ENCODE measurements at places on chromosomes 7 and 10.

- DNase-seq = no peak
Observed at GRCh38 chr10:84668186-84668763, 339.9 kb downstream of the CCSER2 start.

GRCh38 chr10:112525200-112525599 is 78.2 kb downstream of the VTI1A start:
- DNase-seq = no peak

- no peak for DNase-seq
Observed at GRCh38 chr7:149635561-149636329, 137.6 kb downstream of the ZNF467 start.

- DNase-seq = no peak
Observed at GRCh38 chr7:109009636-109010035, 440.0 kb downstream of the DNAJB9 start.

- DNase-seq = no peak
Observed at GRCh38 chr10:21637795-21638194, 103.8 kb downstream of the MLLT10 start.

DNA sequence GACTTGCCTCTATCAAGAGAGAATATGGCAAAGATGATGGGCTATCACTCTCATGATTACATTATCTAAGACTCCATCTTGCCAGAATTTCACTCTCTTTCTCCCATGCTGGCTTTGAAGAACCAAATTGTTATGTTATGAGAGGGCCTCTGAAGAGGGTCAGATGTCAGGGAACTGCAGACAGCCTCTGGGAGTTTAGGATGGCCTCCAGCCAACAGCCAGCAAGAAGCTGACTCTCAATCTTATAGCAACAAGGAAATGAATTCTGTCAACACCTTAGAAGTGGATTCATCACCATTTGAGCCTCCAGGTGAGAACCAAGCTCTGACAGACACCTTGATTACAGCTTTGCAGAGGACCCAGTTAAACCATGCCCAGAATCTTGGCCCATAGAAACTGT is 33.6 kb downstream of the ZNF22 start:
- DNase-seq = no peak

DNA sequence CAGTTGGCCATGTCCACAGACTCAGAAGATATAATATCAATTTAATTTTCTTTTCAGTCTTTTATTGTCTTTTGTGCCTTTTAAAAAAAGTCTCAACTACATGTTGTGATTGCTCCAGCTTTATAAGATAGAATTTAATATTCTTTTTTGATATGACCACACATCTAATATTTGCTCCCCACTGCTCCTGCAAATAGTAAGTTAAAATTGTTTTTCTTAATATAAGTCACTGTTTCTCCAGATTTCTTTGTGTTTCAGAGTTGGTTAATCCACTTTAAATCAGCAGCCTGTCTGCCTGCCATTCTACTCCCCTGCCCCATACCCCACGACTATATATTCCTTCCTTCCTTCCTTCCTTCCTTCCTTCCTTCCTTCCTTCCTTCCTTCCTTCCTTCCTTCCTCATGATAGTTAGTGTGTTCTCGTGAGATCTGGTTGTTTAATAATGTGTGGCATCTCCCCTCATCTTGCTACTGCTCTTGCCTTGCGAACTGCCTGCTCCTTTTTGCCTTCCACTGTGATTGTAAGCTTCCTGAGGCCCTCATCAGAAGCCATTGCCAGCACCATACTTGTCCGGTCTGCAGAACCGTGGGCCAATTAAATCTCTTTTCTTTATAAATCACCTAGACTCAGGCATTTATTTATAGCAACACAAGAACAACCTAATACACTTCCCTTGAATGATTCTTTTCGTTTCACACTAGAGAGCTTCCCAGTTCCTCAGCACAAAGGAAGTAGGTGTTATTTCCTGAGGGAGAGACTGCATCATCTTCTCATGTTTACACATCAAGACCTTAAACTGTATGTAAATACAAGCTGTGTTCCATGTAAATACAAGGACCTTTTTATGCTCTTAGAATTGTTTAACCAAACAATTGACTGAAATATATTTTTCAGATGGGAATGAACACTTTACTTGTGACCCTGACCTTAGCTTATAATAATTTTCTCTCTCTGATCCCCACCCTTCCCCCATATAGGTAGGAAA is 24.5 kb downstream of the TAS2R16 start:
- no peak for DNase-seq

DNA sequence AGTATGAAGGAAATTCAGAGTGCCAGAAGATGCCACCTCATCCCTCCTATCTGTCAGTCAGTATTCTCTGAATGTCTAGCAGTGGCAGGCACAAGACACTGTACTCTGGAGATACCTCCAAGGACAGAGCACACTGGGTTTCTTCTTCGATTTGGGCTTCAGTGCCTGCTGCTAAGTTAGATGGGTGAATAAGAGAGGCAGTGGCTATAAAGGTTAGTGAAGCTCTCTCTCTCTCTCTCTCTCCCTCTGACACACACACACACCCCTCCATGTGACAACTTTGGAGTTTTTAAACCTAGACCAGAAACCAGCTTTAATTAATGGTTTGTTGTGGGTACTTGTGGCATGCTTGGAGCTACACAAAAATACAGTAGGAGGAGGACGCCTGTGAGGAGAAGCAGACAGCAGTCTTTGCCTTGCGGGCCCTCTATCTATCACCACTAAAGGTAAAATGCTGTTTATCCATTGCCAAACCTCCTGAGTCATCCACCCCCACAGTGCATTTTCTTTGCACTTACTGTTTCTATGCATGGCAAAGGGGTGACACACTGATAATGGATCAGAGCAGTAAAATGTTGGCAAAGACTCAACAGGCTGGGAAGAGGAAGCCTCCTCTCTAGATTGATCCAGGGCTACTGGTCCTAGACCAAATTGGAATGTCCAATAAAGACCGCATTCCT is 102.5 kb downstream of the TRIL start:
- peak; percentile 86 for DNase-seq

- DNase-seq = no peak
Observed at GRCh38 chr7:99124236-99124635, 19.7 kb downstream of the SMURF1 start.

- DNase-seq = no peak
Observed at GRCh38 chr10:52322936-52323335, 8.9 kb downstream of the DKK1 start.

DNA sequence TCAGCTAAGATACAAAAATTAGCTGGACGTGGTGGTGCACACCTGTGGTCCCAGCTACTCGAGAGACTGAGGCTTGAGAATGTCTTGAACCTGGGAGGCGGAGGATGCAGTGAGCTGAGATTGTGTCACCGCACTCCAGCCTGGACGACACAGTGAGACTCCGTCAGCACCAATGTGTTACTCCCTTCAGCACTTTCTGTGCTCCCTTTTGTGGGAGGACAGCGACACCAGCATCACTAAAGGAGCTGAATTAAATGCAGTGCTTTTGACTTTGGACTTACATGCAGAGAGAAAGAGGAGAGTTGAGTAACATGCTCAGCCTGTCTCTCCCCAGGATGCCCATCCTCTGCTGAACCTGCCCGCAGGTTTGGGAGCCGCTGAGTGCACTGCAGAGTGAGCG is 92.2 kb upstream of the RHEB start:
- no peak for DNase-seq

- DNase-seq = no peak
Observed at GRCh38 chr7:106757846-106758245, 96.9 kb upstream of the CCDC71L start.

DNA sequence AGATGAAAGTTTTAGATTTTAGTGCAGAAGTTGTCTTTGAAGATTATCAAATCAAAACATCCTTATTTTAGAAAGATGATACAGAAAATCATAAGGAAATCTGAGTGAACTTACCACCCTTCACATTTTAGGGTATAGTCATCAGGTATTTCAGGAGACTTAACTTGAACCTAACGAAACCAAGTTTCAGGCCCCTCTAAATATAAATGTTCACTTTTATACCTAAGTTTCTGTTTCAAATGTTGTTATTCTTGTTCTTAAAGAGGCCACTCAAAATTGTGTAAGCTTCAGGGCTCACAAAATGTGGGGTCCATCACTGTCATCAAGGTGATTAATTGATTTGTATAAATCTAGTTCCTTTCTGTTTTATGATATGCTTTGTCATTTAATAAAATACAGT is 216.2 kb downstream of the KIAA1217 start:
- DNase-seq = no peak

- no peak for DNase-seq
Observed at GRCh38 chr7:131076711-131077181, 250.9 kb upstream of the MKLN1 start.

GRCh38 chr10:105063796-105064195 is 422.7 kb downstream of the SORCS3 start:
- peak; percentile 36 for DNase-seq

DNA sequence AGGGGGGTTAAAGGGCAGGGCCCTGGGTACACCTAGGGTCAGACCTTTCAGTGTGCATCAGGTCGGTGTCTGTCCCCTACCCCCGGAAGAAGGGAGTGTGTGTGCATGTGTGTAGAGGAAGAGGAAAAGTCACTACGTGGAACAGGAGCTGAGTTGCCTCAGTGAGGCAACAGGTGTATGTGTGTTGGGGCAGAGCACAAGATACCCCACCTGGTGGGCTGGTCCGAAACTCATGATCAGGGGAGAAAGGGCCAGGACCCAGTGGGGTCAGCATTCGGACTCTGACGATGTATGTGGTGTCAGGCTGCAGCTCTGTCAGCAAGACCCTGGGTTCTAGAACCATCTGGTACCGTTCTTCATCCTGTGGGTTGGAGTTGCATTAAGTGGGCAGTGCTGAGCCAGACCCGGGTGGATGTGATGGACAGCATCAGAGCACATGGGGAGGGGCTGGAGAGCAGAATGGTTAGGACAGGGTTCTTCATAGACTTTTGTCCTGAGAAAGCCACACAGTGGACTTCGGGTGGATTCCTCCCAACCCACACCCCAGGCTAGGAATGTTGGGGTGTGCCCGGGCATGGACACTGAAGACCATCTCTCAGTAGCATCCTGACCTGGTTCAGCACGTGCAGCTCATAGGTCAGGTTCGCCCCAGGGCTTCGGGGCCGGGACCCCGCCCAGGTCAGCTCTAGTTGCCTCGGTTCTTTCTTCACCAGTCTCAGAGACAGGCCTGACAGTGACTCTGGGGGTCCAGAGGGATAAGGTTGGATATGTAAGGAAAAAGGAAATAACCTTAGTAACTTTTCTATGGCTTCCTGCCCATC is 10.7 kb downstream of the EPHA1 start:
- DNase-seq = no peak

DNA sequence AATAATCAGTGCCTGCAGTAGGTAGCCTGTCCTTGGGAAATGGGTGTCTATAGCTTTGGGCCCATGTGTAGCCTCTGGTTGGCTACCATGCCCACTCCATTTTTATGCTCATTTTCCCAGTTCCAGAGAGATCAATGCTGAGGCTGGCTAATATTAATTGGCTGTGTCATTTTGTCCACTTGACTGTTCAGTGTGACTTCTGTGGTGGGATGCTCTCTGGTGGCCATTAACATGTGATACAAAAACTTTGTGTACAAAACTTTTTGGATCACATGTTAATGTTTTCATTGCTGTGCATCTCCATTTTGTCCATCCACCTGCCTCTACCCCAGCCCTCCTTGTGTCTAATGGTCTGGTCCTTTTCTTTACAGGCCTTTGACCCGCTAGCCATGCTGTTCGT is 22.7 kb downstream of the VIM start:
- DNase-seq = no peak

DNA sequence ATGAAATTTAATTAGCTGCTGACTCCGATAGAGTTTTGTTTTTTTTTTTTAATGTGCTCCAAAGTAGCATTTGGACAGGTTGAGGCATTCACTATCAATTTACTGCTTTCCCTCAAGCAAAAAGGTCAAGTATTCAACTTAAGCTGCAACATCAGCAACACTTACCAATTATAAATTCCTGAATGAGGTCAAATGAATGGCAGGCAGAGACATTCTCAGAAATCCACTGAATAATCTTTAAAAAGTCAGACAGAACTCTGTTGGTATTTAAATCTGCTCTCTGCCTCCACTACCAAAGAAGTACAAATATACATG is 62.8 kb downstream of the GSAP start:
- no peak for DNase-seq

DNA sequence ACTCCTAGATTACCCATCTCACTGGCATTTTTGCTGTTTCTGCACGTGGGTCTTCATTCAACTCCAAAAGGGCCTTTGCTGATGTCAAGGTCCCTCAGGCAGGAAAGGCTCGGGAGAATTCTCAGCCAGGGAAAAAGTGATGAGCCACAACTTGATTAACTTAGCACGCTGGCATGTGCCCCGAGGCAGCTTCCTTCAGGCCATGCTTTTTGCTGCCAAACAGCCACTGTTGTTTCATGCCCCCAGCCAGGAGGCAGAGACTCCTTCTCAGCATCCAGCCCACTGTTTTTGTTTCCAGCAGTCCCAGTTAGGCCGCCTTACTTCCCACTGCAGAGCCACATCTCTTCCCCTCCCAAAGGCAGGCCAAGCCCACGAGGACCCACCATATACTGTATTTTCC is 266.5 kb upstream of the YAE1 start:
- no peak for DNase-seq

DNA sequence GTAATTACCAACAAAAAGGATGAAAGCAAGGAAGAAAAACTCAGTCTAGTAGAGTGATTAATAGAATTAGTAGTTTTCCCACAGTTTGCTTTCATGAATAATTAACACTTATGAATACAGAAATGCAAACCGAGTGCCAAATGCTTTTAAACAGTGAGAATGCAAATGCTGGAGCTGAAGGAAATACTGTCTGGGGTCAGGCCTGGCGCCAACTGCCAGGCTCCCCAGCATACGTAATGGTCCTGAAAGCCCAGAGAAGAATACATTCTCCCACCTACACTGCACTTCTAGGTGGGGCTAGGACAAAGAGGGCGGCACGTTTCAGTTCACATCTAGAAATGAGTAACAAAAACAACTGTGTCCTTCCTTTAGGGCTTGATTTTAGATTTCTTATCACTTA is 30.0 kb downstream of the GLUD1 start:
- no peak for DNase-seq

GRCh38 chr7:151851145-151851751 is 25.7 kb downstream of the PRKAG2 start:
- DNase-seq = no peak

- no peak for DNase-seq
Observed at GRCh38 chr10:103166523-103166922, 26.5 kb downstream of the NT5C2 start.

DNA sequence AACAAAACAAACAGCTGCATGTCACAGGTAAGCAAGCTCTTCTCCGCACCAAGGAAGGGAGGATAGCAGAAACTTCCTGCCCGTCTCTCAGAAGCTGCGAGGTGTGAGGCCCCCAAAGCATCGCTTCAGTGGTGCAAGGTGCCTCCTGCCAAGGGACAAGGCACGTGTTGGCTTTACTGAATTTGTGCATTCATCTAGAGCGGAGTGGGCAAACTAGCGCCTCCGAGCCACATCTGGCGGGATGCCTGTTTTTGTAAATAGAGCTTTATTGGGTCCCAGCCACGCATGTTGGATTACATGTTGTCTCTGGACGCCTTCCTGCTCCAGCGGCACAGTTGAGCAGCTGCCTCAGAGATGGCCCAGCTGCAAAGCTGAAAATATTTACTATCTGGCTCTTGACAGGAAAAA is 27.7 kb downstream of the PHYH start:
- DNase-seq = no peak

- DNase-seq = peak; percentile 65
Observed at GRCh38 chr10:98344589-98345038, 70.4 kb downstream of the PYROXD2 start.
